ENCODE measurements at places on chromosomes 7 and 10.

DNA sequence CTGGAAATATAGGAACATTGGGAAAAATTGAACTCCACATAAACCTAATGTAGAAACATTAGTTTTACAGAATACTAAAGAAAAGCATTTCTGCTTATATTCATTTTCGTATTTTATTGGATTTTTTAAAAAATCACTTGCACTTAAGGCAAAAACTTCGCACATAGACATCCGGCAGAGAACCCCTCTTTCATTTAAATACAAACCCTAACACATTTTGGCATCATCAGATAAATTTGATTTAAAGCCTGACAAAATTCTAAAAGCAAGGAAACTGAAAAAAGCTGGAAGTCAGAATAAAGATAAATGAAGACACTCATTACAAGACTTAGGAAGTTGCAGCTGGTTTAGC lies 396 bp upstream of the EXOC4 start:
- no peak for DNase-seq

DNA sequence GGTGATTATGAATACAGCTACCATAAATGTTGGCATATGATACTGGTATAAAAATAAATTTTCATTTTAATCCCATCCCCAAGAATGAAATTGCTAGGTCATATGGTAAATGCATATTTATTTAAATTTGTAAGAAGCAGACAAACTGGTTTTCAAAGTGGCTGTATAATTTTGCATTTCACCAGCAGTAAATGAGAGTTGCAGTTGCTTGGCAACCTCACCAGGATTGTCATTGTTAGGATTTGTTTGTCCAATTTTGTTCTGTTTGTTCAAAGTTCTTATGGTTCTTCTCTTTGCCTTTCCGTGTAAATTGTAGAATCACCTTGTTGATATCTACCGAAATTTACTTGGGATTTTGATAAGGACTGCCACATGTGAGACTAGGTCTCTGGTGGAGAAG lies 237.4 kb downstream of the OTUD1 start:
- no peak for DNase-seq

DNA sequence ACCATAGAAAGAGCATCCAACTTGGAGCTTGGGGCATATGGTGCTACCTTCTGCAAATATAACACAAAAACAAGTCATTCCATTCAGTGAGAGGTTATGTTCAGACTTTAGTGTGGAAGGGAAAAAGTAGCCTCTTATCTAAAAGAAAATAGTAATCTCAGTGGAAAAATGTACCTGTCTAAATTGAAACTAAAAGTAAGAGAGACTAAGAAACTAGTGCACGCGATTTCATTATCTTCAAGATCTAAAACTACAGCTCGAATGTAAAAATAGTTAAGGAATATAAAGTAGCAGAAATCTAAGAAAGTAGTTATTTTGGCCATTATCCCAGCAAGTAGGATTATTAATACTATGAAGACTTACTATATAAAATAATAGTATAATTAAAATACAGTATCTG lies 233.0 kb upstream of the PPP1R3A start:
- DNase-seq: no peak

GRCh38 chr10:103278862-103279298 lies 1.9 kb downstream of the INA start:
- peak; percentile 40 for DNase-seq

- no peak for DNase-seq
Measured at GRCh38 chr7:10655031-10655430, 318.6 kb upstream of the PHF14 start.

DNA sequence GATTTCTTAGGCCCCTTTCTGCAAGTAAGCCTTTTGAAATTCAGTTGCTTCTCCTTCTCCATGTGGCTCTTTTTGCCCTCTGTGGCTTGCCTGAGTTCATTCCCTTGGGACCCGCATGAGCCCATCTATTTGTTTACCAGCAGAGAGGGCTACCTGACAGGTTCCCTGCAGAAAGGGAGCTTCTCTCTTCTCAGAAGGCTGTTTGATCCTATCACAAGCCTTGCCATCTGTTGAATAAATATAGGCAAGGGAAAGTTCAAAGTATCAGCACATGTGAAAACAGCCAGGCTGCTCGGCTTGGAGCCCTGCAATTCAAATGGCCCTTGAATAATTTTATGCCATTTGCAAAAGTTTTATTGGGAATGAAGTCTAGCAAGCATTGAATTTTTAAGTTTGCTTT lies 720.2 kb upstream of the FZD8 start:
- DNase-seq: no peak

GRCh38 chr7:157607218-157607617 lies 270.4 kb downstream of the DNAJB6 start:
- DNase-seq: no peak

GRCh38 chr7:28473571-28474281 lies 61.4 kb downstream of the CREB5 start:
- DNase-seq: no peak

GRCh38 chr7:69564454-69565417 lies 33.5 kb upstream of the AUTS2 start:
- peak; percentile 9 for DNase-seq

DNA sequence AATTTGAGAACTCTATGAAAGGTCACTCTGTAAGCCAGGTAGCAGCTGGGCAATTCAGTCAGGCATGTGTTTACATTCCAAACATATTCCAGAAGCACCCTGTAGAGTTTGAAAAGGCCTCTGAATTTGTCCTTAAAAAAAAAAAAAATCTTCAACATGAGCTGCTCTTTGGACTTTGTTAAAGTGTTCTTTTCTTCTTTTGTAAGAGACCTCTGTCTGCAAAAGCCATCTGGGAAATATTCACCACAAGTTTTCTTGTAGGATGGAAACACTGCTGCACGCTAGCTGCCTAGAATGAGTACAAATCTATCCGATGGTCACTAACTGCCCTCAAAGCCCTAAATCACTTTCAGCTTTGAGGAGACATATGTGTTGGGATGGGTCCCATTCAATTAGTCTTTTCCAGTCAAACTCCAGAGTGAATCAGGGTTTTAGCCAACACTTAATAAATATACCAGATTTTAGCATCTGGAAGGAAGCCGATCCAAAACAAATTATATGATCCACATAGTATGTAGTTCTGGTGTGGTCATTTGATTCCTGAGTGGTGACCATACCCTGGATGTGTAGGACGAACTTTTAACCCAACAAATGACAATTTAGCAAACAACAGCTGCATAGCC lies 85.9 kb downstream of the CD36 start:
- peak; percentile 14 for DNase-seq

GRCh38 chr7:155399577-155399976 lies 58.4 kb upstream of the EN2 start:
- no peak for DNase-seq

GRCh38 chr7:37047260-37047659 lies 323.0 kb upstream of the AOAH start:
- DNase-seq: no peak

- no peak for DNase-seq
Measured at GRCh38 chr7:1591396-1591795, 21.6 kb upstream of the PSMG3 start.

DNA sequence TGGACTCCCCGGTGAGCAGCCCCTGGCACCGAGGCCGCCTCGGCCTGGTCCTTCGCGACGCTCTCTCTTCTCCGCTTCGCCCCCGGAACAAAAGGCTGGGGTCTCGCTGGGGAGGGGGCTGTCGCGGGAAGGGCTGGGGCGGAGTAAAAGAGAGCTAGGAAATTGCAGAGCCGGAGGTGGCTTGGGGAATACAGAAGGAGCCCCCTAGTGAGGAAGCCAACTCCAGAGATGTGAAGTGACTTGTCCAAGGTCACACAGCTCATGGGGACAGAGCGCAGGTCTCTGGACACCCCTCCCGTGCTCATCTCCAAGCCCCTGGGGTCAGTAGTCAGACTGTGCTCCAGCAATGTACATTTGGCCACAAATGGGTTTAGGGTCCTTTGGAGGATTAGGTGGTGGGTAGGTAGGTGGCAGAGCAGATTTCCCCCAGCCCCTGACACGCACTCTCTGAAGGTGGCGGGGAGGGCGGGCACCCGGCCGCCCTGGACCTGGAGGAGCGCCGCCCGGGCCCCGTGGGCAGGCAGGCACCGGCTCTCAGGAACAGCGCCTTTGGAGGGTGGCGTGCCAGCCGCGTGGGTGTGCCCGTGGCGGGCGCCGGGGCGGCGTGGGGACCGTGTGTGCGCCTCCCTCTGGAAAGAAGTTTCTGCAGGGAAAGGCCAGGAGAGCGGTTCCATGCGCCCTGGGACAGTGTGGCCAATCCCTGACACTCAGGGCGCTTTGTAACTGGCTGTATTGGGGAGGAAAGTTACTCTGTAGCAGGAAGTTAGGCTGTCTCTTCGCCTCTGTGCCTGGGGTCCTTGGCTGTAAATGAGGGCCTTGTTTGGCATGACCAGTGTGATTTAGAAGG lies 910 bp downstream of the WIPF3 start:
- no peak for DNase-seq

DNA sequence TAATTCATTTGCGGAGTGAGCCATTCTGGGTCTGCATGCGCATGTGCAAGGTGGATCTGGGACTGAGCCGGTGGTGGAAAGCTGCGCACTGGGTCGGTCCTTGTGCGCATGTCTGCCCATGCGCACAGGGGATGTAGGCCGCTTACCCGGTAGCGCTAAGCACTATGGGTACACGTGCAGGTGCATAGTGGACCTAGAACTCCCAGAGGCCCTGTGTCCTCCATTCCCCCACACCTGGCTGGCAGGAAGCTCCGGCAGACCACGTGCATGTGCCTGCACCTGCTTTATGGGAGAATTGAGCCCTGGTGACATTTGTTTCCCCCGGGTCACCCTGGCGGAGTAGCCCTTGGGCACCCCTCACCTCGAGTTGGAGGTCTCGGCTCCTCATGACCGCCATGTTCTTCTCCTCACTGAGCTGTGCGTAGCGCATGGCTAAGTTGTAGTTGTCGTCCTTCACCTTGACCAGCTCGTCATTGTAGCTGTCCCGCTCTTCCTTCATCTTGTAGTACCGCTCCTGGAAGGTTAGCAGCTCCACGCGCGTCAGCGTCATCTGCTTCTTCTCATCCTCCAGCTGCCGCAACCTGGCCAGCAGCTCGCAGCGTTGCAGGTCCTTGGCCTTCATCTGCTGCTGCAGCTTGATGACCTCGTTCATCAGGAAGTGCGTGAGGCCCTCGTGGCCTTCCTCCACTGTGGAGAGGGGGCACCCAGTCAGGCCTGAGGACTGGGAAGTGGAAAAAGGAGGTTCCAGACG lies 99.6 kb downstream of the CARD11 start:
- no peak for DNase-seq

DNA sequence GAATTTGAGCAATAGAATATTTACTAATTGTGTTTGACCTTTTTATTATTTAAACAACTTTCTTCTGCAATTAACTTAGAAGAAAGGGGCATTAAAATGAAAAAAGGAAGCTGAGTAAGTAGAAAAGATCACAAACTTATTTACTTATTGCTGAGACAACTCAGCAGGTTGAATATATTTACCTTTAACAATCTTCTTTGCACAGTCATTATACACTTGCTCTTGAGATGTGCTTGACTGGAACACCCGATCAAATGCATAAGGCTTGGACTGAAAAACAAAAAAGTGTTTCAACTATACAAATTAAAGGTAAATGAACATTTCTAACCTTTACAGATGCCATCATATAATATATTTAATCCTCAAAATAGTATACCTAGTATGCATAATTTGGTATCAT lies 7.9 kb downstream of the KIF5B start:
- no peak for DNase-seq

GRCh38 chr10:88082391-88082790 lies 219.0 kb downstream of the PTEN start:
- no peak for DNase-seq
